NCI-H1105 (cell line): ENCODE measurements at places on chromosomes 2 and 18.

- no peak for DNase-seq
Observed at GRCh38 chr2:8694737-8695136, 12.9 kb downstream of the ID2 start.

DNA sequence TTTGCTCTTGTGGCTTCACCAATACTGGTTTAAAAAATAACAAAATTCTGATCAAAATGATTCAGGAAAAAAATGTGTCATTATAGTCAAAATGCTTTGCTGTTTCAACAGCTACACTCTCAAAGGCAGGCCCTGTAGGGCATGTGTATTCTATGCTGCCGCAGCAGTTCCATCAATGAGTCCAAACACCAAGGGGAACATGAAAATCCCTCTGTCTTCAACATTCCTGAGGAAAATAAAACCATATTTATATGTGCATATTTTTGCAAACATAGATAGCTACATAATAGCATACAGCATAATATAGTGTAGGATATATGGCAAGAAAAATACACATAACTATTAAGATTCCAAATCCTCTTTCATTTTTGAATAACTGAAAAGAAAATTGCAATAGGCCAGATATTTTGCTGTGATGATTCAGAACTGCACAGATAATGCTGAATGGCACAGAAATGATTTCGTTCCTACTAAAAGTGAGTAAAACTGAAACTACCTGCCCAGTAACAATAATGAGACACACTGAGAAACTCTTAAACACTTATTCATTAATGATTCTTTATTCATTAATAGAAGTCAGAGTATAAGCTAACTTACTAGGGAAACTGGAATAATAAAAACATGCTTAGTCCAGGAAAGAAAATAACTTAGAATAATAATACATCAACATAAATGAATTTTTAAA, 343.8 kb downstream of the SUCLG1 start:
- DNase-seq, result no peak

DNA sequence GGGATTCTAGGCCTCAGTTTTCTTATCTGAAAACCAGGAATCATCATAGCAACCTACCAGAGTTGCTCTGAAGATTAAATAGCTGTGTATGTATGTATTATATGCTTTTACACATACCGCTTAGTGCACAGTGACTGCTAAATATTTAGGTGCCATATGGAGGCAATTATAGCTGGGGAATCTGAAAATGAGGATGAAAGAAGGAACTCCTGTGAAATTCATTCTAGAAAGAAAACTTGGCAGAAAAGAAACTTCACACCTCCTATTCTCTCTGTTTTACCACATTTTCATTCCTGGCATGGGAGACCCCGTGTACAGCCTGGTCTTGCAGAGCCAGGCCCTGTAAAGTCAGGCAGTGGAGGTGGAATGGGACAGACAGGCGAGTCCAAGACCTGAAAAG, 862.4 kb downstream of the CNTNAP5 start:
- DNase-seq, result no peak

DNA sequence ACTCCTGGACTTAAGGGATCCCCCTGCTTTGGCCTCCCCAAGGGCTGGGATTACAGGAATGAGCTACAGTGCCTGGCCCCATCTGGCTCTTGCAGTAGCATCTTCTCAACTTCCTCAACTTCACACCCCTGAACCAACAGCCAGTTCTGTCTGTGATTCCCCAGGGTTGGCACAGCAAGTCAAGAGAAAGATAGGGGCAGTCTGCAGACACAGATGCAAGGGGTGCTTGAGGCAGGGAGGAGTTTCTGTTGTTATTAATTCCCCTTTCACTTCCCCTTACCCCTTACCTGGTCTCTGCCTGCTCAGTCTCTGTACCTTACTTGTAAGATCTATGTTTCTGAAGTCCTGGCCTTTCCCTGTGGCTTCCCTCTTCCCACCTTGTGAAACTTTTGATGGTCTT, 54.1 kb upstream of the MEX3C start:
- DNase-seq, result no peak

- no peak for DNase-seq
Observed at GRCh38 chr2:233901367-233901766, 15.8 kb upstream of the TRPM8 start.

DNA sequence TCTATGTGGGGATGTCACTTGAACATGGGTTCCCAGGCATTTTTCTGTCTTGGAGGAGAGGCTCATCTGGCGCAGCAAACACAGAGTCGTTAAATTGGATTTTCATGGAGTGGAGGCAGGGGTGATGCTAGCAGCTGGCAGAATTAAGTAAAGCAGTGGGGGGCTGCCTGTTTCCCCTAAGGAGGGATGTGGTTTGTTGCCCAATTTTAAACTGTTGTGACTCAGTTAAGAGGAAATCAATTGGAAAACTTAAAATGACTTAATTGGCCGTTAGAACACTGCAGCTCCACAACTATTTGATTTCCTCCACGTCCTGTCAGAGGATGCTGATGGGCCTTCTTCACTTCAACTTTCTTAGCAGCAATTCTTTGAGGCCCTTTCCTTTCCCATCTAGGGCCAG, 354.1 kb upstream of the ATP5MC3 start:
- DNase-seq, result no peak

GRCh38 chr2:40511661-40512213, 59.8 kb upstream of the SLC8A1 start:
- DNase-seq, result no peak

- peak; percentile 80 for DNase-seq
Observed at GRCh38 chr2:38076710-38077430, 919 bp upstream of the CYP1B1 start.

GRCh38 chr18:49961271-49961670, 147.9 kb upstream of the ACAA2 start:
- DNase-seq, result no peak

- no peak for DNase-seq
Observed at GRCh38 chr2:198930170-198930569, 527.6 kb downstream of the SATB2 start.

DNA sequence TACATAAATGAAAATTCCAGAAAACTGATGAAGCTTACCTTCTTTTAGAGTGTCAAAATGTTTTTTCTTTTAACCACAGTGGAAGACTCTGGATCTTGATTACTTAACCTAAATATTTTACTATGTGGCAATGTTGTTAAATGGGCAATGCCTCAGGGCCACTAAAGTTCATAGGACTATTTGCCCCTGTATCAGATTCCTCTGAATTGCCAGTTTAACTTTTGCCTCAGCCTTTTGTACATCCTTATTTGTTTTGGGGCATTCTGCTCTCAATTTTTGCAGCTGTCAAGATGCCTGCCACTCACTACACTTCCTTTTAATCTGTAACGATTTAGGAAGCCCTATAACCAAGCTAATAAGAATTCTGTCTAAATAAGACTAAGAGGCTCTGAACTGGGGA, 31.7 kb upstream of the SERTAD2 start:
- no peak for DNase-seq

- no peak for DNase-seq
Observed at GRCh38 chr2:178367344-178367743, 83.6 kb downstream of the PRKRA start.

- DNase-seq, result peak; percentile 60
Observed at GRCh38 chr2:199631129-199631528, 173.4 kb upstream of the SATB2 start.

DNA sequence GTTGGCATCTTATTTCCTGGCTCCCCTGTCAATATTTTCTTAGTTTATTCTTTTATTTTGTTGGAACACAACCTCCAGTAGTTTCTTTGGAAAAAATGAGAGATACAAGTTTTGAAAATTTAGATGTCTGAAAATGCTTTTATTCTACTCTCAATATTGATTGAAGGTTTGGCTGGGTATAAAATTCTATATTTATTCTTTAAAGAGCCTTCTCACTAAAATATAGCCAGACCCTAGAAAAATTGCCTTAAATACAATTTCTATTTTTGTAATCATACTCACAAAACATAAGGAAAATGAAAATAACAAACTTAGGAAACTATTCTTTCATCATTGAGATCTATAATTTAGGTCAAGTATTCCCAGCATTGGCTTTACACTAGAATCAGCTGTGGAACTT, 103.7 kb downstream of the CYP26B1 start:
- no peak for DNase-seq

GRCh38 chr2:112708968-112709367, 11.9 kb upstream of the NT5DC4 start:
- no peak for DNase-seq

DNA sequence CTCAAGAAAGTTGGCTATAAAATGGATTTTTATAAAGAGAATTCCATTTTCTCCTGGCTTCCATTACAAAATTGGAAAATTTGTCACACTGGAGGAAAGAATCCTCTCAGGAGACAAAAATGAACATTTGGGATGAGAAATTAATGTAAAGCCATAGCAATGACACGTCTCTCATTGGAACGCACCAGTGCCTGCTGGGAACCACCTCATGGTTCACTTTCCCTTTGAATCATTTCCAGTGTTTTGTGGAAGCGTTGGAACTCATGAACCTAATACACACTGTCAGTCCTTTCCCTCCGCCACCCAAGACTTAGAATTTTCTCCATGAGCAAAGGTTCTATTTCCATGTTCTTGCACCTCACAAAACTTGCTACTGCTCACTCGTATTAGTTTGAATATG, 21.0 kb upstream of the NRP2 start:
- no peak for DNase-seq

DNA sequence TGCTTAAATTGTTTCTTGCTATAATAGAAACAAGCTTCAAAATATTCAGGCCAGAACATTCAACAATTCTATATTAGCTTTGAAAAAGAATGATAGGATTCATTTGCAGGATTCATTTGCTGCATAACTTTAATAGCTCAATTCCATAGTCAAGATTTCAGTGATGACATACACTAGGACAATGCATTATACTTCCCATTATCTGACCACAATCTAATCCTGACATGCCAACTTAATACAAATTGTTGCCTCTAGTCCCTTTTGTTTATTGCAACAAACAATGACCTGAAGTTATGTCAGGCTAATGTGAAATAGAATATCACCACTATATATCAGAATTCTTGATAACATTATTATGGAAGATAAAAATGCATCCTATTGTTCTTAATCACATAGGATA, 169.4 kb downstream of the DNAH7 start:
- no peak for DNase-seq

DNA sequence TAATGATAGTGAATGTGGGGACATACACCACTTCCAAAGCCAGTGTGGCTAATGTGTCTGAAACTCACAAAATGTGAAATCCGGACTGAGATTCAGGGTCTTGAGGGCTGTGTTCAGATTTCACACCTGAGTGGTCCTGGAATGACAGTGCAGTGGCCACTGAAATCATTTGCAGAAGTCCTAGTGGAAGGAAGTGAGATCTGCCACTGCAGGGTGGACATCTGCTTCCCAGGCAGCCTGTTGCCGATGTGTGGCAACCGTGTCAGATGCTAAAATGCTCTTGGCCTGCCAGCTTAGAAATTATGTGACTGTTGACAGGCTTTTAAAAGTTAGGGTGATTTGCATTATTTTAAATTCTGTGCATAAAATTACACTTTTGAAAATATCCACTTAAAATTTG, 77.8 kb upstream of the TMEM200C start:
- no peak for DNase-seq

- no peak for DNase-seq
Observed at GRCh38 chr18:74397572-74397971, 59.5 kb downstream of the DIPK1C start.

DNA sequence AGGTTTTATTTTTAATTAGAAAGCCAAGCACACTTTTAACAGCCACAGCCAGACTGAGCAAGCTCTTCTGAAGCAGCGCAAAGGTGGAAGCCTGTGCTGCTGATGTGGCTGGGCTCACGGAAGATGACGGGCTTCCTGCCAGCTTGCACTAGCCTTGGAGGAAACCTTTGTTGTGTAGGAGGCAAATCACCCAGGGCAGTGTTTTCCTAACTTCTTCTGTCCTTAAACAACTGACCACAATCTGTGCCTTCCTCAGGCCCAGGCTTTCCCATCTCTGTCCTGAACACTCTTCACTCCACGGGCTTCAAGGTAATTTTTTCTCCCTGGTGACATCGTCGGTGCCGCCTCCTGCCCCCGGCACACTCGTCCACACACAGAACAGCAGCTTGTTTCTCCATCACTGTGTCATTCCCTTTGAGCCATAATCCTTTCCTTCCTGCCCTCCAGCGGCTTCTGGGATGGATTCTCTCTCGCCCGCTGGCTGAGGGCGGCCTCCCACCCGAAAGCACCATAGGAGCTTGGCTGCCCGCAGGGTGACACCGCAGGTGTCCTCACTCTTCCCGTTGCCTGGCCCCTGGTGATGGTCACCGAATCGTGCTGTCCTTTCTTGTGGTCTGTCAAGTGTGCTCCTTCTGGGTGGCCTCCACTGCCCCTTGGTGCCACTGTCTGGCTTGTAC, 31.1 kb upstream of the INHBB start:
- no peak for DNase-seq

GRCh38 chr18:47260120-47260923, 8.9 kb upstream of the SKOR2 start:
- DNase-seq, result no peak

- DNase-seq, result no peak
Observed at GRCh38 chr2:9889812-9890261, 46.6 kb downstream of the TAF1B start.

GRCh38 chr2:177501186-177501585, 108.6 kb downstream of the AGPS start:
- no peak for DNase-seq

DNA sequence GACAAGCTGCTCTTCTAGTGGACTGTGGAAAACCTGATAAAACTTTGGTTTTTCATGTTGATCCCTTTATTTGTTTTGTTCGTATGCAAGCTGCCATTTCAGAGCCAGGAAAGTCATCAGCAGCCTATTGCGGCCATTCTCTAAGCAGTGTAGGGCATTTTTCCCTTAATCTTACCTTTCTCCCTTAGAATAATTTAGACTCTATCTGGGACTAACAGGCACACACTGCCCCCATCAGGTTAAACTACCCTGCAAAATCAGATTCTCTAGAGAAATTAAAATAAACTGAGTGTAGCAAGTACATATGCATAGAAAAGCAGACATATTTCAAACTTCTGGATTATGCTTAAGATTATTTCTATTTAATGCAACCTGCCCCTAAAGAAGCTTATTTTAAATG, 347.5 kb downstream of the METTL4 start:
- DNase-seq, result no peak

- no peak for DNase-seq
Observed at GRCh38 chr2:80365762-80366161, 61.2 kb upstream of the LRRTM1 start.

- DNase-seq, result no peak
Observed at GRCh38 chr2:237651761-237652160, 24.4 kb downstream of the LRRFIP1 start.

- no peak for DNase-seq
Observed at GRCh38 chr18:47149457-47150028, 757 bp downstream of the HDHD2 start.

DNA sequence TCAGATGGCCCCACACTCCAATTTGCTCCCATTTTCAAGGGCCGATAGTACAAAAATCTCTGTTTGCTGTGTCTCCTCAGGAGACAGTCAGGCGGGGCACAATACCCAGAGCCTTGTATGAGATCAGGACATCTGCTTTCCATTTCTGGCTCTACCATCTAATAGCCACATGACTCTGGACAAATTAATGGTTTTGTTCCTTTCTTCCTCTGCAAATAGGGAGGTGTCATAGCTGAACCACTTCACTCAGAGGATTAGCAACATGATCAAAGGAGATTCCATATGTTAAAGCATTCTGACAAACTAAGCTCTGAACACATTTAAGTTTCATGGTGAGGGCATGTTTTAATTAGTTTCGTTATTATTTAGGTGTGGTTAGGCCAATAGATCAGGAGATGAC, 602.1 kb upstream of the SYT4 start:
- DNase-seq, result no peak

GRCh38 chr2:227739351-227739750, 6.3 kb upstream of the SCYGR8 start:
- DNase-seq, result no peak

- DNase-seq, result no peak
Observed at GRCh38 chr2:164823126-164823525, 18.5 kb downstream of the COBLL1 start.

- DNase-seq, result no peak
Observed at GRCh38 chr18:22200611-22201225, 31.3 kb downstream of the GATA6 start.
